Mesenteric fat pad (tissue), 1 donor: ENCODE measurements at places on chromosomes 13 and 19.
A peak's percentile ranks its signal among the peaks of the same experiment; 100 is the strongest.

GRCh38 chr13:113423520-113424163 lies 29.6 kb downstream of the ADPRHL1 start:
- DNase-seq: no peak

- DNase-seq: no peak
Measured at GRCh38 chr19:18543814-18544475, 572 bp upstream of the FKBP8 start.

GRCh38 chr13:20125129-20125782 lies 35.6 kb downstream of the GJA3 start:
- DNase-seq: peak; percentile 20

DNA sequence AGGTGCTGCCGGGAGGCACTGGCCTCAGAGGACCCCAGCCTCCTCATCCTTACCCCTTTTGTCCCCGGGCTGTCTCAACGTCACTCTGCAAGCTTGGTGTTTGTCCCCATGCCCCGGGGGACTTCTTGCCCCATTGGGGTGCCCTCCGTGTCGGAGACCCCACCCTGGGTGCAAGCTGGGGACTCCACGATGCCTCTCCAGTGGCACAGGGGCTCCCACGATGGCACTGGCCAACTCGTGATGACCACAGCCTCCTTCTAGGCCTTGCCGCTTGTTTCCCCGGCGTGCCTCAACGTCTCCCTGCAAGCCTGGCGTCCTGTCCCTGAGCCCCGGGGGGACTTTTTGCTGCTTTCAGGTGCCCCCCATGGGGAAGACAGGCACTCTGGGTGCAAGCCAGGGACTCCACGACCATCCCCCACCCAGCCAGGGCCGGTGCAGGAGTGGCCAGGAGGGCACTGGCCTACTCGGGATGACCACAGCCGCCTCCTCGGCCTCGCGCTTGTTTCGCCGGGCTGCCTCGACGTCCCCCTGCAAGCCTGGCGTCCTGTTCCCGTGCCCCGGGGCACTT lies 237.0 kb downstream of the TUBA3C start:
- DNase-seq: no peak

DNA sequence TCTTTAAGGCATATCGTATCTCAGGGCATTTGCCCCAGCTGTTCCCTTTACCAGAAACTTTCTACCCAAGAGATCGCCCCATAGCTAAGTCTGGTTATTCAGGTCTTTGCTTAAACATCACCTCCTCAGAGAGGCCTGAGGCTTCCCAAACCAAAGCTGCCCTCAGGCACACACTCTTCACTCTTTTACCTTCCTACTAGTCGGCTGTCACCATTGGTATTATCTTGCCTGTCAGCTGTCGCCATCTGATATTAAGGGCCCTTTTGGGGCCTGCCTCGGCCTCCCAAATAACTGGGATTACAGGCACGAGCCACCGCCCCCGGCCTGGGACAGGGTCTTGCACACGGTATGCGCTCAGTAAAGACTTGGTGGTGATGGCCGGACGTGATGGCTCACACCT lies 1.0 kb downstream of the GADD45GIP1 start:
- DNase-seq: no peak

- DNase-seq: no peak
Measured at GRCh38 chr13:45811891-45812694, 39.5 kb downstream of the SIAH3 start.

GRCh38 chr13:40031031-40031430 lies 375.6 kb downstream of the COG6 start:
- DNase-seq: no peak

DNA sequence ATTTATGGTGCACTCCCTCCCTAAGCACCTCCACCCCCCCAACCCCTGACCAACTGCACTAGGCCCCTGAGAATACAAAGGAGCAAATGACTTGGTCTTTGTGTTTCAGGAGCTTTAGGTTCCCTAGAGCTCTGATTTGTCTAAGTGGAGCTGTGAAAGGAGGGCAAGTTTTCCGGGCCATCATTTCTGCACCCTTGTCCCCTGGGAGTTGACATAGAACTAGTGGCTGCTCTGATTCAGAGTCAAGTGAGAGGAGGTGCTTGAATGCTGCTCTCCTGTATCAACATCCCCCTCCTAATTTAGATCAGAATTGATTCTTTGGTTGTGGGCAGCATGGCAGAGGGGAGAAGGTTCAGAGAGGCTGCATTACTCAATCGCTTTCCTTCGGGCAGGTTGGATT lies 391.6 kb downstream of the KCNRG start:
- no peak for DNase-seq

GRCh38 chr13:37448153-37448552 lies 150.4 kb downstream of the POSTN start:
- DNase-seq: no peak
